ENCODE measurements at places on chromosomes 1 and 21. TPM values are rescaled to one million over a fixed set of nuclear protein-coding genes. Genes with fewer than 3 reads are reported as not detected.

GRCh38 chr1:241775021-241775420, 73.0 kb upstream of the EXO1 start:
- DNase-seq, result no peak
- peaks cover 14% of the 10 kb centered on the region for H3K4me1 ChIP-seq
- H3K4me3 ChIP-seq, result no peak overlapping the region
- no peak overlapping the region for H3K27ac ChIP-seq

GRCh38 chr1:109630081-109630897, 10.7 kb downstream of the AMPD2 start:
- peak; percentile 76 for DNase-seq
- H3K4me1 ChIP-seq, result peaks cover 39% of the 10 kb centered on the region
- H3K27me3 ChIP-seq, result no peaks in the 10 kb centered on the region
- H3K4me3 ChIP-seq, result no peak overlapping the region

DNA sequence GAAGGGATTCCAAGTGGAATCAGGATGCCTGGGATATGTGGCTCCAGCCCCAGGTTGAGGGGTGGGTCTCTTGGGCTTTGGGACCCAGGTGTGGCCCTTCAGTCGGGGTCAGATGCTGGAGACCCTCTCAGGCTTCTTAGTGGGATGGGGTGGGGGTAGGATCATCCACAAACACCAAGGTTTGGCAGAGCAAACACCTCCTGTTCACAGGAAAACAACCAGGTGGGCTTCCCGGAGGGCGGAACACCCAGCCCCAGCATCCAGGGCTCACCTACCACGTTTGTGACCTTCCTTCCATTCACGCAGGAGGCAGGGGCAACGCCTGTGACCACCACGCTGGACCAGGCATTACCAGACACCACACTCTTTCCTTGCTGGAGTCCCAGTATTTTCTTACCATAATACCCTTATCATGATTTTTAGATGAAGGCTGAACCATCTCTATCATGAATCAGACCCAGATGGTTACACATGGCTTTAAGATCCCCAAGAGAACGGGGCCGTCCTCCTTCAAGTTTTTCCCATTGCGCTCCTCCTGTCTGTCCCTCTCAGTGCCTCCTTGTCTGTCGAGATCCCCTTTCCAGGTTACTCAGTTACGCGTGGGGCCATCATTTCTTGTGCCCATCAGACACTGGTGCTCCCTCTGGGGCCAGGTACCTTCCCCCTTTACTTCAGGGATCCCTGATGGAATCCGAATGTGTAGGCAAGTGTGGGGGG, 428.2 kb downstream of the NPHP4 start:
- H3K27me3 ChIP-seq, result peaks cover 4% of the 10 kb centered on the region
- H3K4me3 ChIP-seq, result no peak overlapping the region
- H3K36me3 ChIP-seq, result no peaks in the 10 kb centered on the region
- DNase-seq, result peak; percentile 3
- H3K4me1 ChIP-seq, result no peaks in the 10 kb centered on the region
- no peak overlapping the region for H3K27ac ChIP-seq

DNA sequence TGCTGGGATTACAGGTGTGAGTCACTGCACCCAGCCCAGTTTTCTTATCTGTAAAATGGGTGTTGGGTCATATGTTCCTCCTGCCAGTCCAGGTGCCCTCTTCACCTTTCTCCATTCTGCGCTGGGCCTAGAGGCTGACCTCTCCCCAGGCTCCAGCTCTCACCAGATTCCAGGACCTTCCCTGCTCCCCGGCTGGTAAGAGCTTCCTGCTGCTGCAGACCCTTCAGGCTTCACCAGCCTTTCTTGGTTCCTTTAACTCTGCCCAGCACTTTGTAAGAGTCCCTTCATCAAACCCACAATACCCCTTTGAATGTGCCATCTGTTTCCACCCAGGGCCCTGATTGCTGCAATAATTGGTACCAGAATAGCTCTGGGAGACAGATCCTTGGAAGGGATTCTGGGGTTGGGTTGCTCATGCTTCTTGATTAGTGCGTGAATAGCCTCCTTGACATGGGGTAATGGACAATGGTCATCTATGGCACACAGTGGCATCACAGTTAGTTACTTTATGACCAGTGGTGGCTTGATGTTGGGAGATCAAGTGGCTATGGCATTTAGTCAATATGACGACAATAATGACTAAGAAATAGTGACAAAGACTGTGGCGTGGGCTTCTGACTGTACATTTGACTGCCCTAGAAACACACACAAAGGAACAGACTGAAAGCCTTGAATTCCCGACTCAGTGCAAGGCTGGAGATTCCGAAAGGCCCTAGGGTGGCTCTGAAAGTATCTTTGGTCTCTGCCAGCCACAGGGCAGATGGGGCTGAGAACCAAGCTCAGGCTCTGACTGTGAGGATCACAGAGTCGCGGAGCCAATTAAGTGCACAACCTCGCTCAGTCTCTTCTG, 67.3 kb downstream of the SLC9A1 start:
- no peaks in the 10 kb centered on the region for H3K4me1 ChIP-seq
- H3K4me3 ChIP-seq, result no peak overlapping the region
- no peaks in the 10 kb centered on the region for H3K36me3 ChIP-seq

- peak overlapping the region; percentile 47 for H3K4me3 ChIP-seq
- peaks cover 84% of the 10 kb centered on the region for H3K4me1 ChIP-seq
- H3K27me3 ChIP-seq, result no peaks in the 10 kb centered on the region
- peak overlapping the region; percentile 89 for H3K27ac ChIP-seq
- DNase-seq, result peak; percentile 54
These were observed 15.1 kb downstream of the FAAP20 start for GRCh38 chr1:2179283-2180013.

- DNase-seq, result no peak
- H3K36me3 ChIP-seq, result peaks cover 32% of the 10 kb centered on the region
- no peaks in the 10 kb centered on the region for H3K27me3 ChIP-seq
- no peak overlapping the region for H3K4me3 ChIP-seq
These were observed 90.7 kb upstream of the TTC39A start for GRCh38 chr1:51420867-51421627.

ABL2 gene
- 5.8 TPM for polyA plus RNA-seq

DNA sequence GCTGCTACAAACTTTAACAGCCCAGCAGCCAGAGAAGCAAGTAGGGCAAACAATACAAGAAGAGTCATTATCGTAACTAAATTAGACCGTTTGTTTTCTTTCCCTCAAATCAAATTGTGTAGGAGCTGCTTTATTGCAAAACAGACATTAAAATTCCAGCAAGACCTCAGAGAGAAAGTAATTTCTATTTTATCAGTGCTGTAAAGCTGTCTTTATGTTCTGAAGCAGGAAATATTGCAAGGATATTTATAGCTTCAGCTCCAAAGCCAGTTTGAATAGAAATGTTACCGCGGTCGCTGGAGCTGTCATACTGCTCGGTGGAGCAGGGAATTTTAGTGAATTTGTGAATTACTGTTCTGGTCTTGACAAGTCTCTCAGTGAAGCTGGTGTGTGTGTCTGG, 503.8 kb upstream of the PLXNA2 start:
- H3K27ac ChIP-seq, result no peak overlapping the region
- no peaks in the 10 kb centered on the region for H3K4me1 ChIP-seq
- no peaks in the 10 kb centered on the region for H3K27me3 ChIP-seq

DNA sequence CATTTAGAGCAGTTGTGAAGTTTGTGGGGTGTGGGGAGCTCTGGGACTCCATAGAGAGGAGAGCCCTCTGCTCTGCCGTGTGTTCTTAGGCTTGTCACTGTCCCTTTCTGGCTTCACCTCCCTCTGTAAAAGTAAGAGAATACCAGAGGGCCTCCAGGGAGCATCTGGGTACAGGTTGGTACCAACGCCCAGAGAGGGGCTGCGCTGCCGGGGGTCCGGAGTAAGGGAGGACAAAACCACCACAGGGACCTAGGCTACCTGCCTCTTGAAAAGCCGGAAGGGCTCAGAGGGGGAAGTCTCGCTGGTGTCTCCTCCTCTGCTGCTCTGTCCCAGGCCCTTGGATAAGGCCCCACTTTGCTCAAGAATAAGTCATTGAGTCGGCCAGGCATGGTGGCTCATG, 3.1 kb upstream of the TINAGL1 start:
- peaks cover 22% of the 10 kb centered on the region for H3K4me1 ChIP-seq
- H3K27me3 ChIP-seq, result peaks cover 67% of the 10 kb centered on the region
- H3K36me3 ChIP-seq, result no peaks in the 10 kb centered on the region
- DNase-seq, result no peak
- no peak overlapping the region for H3K4me3 ChIP-seq
- H3K27ac ChIP-seq, result no peak overlapping the region

KIF17 gene
- not detected for polyA plus RNA-seq

DNA sequence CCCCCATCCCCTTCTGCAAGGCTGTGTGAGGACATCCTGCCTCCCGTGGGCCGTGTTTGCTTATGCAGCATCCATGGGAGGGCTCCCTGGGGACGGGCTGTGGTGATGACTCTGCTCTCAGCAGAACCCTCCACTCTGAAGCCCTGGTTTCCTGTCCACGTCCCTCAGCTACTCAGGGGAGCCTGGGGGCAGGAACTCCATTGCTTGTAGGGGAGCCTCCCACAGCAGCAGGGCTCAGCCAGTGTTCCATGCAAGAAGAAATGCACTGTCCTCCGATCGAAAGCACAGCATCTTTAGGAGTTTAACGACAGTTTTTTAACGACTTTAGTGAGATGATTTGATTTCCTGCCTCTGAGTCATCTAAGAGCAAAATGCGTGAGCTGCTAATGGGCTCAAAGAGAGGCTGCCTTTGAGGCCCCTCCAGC, 8.3 kb upstream of the KCNAB2 start:
- H3K4me3 ChIP-seq, result no peak overlapping the region
- peaks cover 32% of the 10 kb centered on the region for H3K4me1 ChIP-seq
- H3K36me3 ChIP-seq, result no peaks in the 10 kb centered on the region
- peaks cover 11% of the 10 kb centered on the region for H3K27me3 ChIP-seq
- H3K27ac ChIP-seq, result no peak overlapping the region

MTR gene
- 17.6 TPM for polyA plus RNA-seq

KCNJ9 gene
- polyA plus RNA-seq, result not detected

- DNase-seq, result no peak
- H3K4me3 ChIP-seq, result no peak overlapping the region
- H3K4me1 ChIP-seq, result peaks cover 7% of the 10 kb centered on the region
- no peaks in the 10 kb centered on the region for H3K27me3 ChIP-seq
These were observed 15.2 kb downstream of the TTC3 start for GRCh38 chr21:37088186-37088735.

DNA sequence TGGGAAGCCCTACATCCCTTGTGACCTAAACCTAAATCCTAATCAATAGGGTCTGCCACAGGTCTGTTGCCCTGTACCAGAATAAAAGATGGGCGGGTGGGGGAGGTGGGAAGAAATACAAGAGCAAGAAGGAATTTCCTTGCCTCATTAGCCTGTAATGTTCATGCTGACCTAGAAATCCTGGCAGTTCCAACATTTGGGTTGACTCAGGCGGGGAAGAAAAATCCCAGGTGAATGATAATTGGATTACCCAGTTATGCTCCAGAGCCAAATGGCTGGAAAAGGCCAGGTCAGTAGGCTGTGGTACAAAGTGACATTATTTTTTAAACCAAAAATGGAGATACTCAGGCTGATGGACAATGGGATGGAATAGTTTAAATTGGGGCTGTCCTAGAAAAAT, 27.3 kb upstream of the A3GALT2 start:
- H3K4me1 ChIP-seq, result peaks cover 30% of the 10 kb centered on the region
- no peak overlapping the region for H3K27ac ChIP-seq
- no peaks in the 10 kb centered on the region for H3K27me3 ChIP-seq

DNA sequence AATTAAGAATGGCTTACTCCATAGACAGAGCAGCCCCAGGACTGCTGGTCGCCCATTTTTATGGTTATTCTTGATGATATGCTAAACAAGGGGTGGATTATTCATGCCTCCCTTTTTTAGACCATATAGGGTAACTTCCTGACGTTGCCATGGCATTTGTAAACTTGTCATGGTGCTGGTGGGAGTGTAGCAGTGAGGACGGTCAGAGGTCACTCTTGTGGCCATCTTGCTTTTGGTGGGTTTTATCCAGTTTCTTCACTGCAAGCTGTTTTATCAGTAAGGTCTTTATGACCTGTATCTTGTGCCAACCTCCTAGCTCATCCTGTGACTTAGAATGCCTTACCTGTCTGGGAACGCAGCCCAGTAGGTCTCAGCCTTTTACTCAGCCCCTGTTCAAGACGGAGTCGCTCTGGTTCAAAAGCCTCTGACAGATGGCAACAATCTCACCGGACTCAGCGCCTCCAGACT, 5.2 kb upstream of the AGPAT3 start:
- no peaks in the 10 kb centered on the region for H3K36me3 ChIP-seq
- peaks cover 71% of the 10 kb centered on the region for H3K4me1 ChIP-seq
- H3K27ac ChIP-seq, result peak overlapping the region; percentile 71
- no peak for DNase-seq
- no peak overlapping the region for H3K4me3 ChIP-seq

GRCh38 chr1:220544901-220545303, 17.0 kb downstream of the MARK1 start:
- no peak overlapping the region for H3K4me3 ChIP-seq
- peak; percentile 26 for DNase-seq
- no peaks in the 10 kb centered on the region for H3K27me3 ChIP-seq
- H3K27ac ChIP-seq, result no peak overlapping the region
- no peaks in the 10 kb centered on the region for H3K4me1 ChIP-seq
- no peaks in the 10 kb centered on the region for H3K36me3 ChIP-seq

FAM131C gene
- 0.29 TPM for polyA plus RNA-seq

DNA sequence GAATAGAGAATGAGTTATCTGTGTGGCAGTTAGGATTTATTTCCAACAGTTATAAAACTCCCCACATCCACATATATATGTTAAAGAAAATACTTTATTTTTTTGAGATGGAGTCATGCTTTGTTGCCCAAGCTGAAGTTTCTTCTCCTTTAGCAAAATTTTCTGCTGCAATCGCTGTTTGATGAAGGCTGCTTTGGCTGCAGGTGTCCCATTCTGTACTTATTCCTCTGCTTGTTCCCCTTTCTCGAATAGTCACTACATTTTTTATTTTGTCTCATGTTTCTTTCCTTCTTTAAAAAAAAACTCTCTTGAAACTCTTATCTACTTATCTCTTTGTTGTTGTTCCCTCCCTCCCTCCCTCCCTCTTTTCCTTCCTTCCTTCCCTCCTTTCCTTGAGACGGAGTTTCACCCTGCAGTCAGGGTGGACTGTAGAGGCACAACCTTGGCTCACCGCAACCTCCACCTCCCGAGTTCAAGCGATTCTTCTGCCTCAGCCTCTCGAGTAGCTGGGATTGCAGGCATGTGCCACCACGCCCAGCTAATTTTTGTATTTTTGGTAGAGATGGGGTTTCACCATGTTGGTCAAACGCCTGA, 10.6 kb downstream of the OR2W3 start:
- H3K36me3 ChIP-seq, result no peaks in the 10 kb centered on the region
- peaks cover 13% of the 10 kb centered on the region for H3K4me1 ChIP-seq
- H3K4me3 ChIP-seq, result no peak overlapping the region
- H3K27me3 ChIP-seq, result no peaks in the 10 kb centered on the region
- peak overlapping the region; percentile 47 for H3K27ac ChIP-seq

DNA sequence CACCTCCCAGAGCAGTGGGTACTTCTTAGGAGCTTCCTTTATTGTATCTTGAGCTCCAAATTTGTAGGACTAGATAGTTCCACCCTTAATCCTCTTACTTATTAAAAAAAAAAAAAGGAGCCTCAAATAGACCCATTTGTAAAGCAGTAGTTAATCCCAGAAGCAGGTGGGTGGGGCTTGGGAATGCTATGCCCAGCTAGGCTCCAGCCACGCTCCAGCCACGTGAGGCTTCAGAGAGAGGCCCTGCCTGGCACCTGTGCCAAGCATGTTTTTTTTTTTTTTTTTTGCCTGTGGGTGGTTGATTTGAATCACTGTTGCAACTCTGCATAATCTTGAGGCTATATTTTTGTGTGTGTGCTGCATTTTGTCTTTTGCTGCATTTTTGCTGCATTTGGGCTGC, 7.0 kb downstream of the CACNA1E start:
- no peak overlapping the region for H3K27ac ChIP-seq
- peaks cover 5% of the 10 kb centered on the region for H3K4me1 ChIP-seq
- no peaks in the 10 kb centered on the region for H3K36me3 ChIP-seq
- H3K27me3 ChIP-seq, result peaks cover 10% of the 10 kb centered on the region
- H3K4me3 ChIP-seq, result no peak overlapping the region
- DNase-seq, result no peak

Measured in K562 (cell line).